Caudate nucleus (tissue), 63 donors: ENCODE measurements at places on chromosomes 2 and 18.

GRCh38 chr2:88658326-88658725, 31.1 kb upstream of the EIF2AK3 start:
- DNase-seq: no peak

GRCh38 chr2:137706786-137707613, 257.3 kb upstream of the HNMT start:
- no peak for DNase-seq

DNA sequence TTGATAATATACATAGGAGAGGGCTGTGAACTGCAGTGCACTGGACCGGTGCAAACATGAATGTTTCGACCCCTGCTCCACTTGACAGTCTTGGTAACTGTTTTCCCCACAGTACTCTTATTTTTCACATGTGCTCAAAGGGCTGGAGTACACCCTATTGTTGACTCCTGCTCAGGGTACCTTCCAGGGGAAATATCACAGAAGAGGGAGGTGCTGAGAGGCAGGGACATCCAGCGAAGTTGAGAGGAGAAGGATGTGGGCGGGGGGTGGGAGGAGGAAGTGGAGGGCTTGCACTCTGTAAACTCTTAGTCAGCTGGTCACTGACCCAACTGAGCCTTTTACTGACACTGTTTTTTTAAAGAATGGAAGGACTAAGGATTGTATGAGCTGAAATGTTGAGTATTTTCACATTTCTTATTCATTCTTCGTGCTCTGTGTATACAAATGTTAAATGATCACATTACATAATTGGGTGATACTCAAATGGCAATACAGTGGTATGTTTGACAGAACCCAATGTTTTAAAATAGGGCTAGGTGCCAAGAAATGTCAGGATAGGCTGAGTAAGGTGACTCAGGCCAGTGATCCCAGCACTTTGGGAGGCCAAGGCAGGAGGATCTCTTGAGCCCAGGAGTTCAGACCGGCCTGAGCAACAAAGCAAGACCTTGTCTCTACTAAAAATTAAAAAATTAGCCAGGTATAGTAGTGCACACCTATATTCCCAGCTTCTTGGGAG, 10.0 kb downstream of the INPP4A start:
- DNase-seq: no peak

- no peak for DNase-seq
These were observed 83.1 kb downstream of the UPP2 start for GRCh38 chr2:158184556-158185343.

DNA sequence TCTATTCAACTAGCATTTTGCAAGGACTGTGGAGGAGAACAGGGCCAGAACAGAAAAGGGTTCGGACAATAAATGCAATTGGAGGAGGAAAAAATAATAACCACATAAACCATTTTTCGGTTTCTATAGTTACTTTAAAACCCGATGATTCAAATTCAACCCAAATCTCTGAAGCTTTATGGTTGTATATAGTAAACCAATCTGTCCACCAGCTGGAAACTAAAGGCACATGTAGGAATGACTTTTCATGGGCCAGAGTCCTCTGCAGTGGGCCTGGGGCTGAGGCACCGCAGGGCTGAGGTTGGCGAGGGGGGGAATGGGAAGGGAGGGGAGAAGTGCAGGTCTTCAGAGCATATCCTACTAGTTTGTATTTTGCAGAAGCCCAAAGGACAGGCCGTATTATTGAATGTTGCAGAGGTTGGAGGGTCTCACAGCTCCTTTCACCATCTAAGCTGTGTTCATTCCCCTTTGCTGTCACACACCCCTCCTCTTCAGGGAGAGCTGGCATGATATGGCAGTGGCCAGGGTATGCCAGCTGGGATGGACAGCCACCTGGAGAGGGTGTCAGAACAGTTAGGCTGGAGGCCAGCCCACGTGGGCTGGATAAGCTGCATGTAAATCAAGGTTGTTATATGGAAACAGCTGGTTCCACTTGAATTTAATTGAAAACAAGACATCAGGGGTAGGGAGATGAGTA, 267.1 kb downstream of the PRKCE start:
- DNase-seq: no peak

DNA sequence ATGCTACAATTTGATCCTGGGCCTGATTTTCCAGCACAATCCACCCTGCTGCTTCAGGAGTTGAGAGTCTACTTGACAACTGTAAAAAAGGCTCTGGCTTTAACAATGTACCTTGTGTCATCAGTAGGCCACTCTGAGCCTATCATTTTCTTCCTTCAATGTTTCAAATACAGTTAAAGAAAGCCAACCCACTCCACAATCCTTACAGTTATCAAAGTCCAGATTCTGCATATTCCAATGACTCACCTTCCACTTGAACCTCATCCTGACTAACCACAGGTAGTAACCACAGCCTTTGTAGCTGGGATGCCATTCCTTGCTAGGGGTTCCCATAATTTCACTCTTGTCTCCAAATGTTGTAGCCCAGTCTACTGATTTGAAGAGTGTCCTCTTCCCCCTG, 35.5 kb upstream of the AQP4 start:
- DNase-seq: no peak
